ENCODE measurements at places on chromosomes 2 and 18.

- DNase-seq = no peak
These were observed 229.6 kb downstream of the LPIN1 start for GRCh38 chr2:11976073-11976472.

DNA sequence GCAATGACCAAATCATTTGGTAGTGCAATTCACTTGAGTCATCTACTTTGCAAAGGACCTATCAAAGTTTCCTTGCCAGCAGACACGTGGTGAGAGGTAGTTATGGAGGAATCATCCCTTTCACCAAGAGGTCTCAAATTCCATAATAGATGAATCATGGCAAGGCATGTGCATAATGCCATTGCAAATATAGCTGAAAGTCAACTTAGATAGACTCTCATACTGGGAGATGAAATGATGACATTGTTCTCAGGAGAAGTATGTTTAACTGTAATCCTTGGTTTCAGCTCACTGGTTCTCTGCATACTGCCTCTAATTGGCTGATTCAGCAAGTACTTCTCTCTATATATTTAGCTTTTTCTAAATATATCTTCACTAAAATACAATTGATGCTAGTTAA, 57.2 kb downstream of the CALCRL start:
- no peak for DNase-seq

DNA sequence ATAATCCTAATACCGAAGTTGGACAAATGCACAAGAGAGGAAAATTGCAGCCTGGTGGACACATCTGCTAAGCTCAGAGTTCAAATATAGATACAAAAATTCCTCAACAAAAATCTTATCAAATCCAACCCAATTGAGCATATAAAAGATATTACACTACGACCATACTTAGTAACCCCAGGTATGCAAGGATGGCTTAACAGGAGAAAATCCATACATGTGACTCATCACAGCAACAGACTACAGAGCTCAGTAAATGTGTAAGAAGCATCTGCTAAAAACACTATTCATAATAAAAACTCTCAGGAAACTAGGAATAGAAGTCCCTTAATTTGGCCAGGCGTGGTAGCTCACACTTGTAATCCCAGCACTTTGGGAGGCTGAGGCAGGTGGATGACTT, 28.3 kb downstream of the HS6ST1 start:
- no peak for DNase-seq

GRCh38 chr2:120989512-120990441, 254.1 kb downstream of the GLI2 start:
- no peak for DNase-seq

- no peak for DNase-seq
These were observed 665.5 kb upstream of the CNTNAP5 start for GRCh38 chr2:123359636-123360035.

DNA sequence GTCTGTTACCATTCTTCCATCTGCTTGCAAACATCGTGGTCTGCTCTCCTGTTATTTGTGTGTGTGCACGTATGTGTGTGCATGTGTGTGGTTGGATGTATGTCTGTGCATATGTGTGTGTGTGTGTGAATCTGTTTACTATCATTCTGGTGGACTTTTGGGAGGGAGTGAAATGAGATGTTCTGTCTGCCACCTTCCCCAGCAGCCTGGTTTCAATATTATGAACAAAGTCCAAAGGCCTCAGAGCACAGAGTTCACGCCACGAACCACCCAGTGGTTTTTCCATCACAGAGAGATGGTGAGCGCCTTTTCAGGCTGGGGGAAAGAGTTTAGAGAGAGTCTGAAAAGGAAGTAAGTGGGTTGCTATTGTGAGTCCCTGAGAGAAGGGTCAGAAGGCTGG, 67.1 kb upstream of the YWHAQ start:
- no peak for DNase-seq

DNA sequence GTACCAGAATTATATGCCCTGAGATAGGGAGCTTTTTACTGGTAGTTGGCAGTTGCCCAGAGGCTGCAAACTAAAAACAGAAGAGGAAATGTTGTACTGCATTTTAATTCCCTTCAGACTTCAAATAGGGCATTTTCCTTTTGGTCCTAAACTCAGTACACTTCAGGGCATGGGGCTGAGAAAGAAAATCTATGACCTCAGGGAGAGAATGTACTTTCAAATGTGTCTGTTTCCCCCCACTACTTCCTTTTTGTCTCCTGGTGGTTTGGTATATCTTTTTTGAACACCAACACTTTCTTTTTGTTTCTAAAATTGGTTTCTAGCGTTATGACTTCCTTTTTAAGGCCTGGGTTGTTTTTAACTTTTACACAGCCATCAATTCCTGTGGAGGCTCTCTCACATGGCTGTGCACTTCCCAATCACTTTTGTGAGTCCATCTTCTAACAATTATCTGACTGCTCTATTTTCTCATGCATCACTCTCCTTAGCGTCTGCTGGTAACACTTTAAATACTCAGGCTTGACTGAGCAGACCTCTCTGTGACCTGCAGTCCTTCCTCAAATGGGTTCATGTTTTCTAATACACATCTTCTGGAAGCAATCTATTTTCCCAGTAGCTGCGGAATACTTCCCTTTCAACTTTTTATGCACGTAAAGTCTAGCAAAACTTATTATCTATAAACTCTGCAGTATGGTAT, 596.0 kb downstream of the LRP1B start:
- DNase-seq = no peak

DNA sequence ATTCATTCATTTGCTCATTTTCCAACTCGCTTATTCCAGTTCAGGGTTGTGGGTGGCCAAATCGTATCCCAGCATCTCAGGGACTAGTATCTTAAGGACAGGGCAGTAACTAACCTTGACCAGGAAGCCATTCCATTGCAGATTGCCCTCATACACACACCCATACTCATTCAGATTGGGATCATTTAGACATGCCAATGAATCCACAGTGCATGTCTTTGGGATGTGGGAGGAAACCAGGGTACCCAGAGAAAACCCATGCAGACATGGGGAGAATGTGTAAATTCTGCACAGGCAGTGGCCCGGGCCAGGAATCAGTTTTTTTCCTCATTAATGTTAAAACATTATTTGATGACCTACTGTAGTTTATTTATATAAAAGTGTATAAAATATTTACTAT, 150.7 kb downstream of the USP34 start:
- no peak for DNase-seq

- DNase-seq = no peak
These were observed 22.1 kb upstream of the ARPC2 start for GRCh38 chr2:218194880-218195279.
